ENCODE measurements at places on chromosomes 11 and 22.

GRCh38 chr11:63537293-63538101 lies 889 bp downstream of the PLAAT4 start:
- peak overlapping the region; percentile 83 for H3K4me3 ChIP-seq
- DNase-seq, result peak; percentile 51
- H3K4me1 ChIP-seq, result peaks cover 66% of the 10 kb centered on the region
- no peaks in the 10 kb centered on the region for H3K27me3 ChIP-seq

GRCh38 chr11:130471731-130472433 lies 23.4 kb downstream of the ADAMTS15 start:
- peaks cover 2% of the 10 kb centered on the region for H3K27me3 ChIP-seq
- no peak for DNase-seq
- no peaks in the 10 kb centered on the region for H3K36me3 ChIP-seq

DNA sequence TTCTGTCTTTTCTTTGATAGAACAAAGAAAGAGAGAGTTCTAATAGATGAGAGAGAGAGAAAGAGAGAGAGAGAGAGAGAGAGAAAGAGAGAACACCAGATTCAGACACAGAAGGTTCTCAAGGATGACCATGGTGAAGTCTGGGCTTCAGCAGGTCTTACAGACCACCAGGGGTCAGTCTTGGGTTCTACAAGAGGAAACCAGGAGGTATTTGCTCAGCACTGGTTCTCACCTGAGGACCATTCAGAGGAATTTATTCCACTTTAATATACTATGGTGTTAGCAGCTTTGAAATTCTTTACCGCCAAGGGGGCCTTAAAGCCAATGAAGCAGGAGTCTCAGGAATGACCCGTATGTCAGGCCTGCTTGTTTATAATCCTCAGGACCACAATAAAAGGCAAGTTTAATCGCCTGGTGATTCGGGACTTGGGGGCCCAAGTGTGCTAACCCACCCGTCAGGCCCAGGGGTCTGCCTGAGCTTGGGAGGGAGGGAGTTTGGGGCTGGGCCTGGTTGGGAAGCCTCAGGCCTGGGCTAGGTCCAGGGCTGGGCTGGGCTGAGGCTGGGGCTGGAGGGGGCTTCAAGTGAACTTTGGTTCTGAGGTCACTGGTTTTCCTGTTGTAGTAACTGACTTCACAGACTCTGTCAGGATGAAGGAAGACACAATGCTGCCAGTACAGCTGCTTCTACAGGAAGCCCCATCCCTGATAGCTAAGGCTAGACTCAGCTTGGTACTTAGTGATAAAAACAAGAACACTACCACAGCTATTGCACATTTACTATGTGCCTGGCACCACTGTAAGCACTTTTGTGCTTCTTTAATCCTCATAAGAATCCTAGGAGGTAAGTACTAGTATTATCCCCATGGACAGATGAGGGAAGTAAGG lies 179.2 kb upstream of the ZBED5 start:
- H3K27me3 ChIP-seq, result peaks cover 11% of the 10 kb centered on the region
- H3K4me3 ChIP-seq, result no peak overlapping the region
- DNase-seq, result no peak
- H3K36me3 ChIP-seq, result no peaks in the 10 kb centered on the region

DNA sequence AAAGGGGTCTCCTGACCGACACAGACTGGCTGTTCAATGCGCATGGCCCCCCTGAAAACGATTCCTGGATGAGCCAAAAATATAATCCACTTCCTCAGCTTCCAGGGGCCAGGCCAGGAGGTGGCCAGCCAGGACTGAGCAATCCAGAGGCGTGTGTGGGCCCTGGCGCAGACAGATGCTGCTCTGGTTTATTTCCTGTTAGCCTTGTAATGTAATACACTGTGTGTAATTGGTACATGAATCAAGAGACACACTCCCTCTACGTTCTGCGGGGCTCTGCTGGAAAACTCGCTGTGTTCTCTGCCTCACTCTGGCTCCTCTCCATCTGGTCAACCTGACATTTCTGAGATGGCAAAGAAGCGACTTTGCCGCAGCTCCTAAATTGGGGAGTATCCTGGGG lies 26.3 kb upstream of the ISX start:
- H3K27ac ChIP-seq, result no peak overlapping the region
- H3K36me3 ChIP-seq, result no peaks in the 10 kb centered on the region
- no peak for DNase-seq

DNA sequence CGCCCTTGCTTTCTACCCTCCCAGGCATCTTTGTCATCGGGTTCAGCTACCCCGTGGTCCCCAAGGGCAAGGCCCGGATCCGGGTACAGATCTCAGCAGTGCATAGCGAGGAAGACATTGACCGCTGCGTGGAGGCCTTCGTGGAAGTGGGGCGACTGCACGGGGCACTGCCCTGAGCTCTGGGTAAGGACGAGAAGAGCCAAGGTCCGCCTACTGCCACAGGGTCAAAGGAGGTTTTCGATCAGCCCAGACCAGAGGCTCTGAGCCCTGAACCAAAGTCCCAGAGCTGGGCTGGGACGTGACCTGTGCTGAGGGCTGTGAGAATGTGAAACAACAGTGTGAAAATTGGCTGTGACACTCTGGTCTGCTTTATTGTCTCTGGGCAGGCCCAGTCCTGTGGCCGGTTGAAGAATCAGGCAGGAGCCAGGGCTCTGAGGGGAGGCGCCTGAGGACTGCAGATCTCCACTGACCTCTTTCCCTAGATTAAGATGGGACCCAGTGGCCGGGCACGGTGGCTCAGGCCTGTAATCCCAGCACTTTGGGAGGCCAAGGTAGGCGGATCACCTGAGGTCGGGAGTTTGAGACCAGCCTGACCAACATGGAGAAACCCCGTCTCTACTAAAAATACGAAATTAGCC lies 6.5 kb upstream of the GALR3 start:
- H3K27me3 ChIP-seq, result peaks cover 23% of the 10 kb centered on the region
- H3K27ac ChIP-seq, result no peak overlapping the region
- DNase-seq, result no peak
- H3K36me3 ChIP-seq, result no peaks in the 10 kb centered on the region
- no peak overlapping the region for H3K4me3 ChIP-seq

DNA sequence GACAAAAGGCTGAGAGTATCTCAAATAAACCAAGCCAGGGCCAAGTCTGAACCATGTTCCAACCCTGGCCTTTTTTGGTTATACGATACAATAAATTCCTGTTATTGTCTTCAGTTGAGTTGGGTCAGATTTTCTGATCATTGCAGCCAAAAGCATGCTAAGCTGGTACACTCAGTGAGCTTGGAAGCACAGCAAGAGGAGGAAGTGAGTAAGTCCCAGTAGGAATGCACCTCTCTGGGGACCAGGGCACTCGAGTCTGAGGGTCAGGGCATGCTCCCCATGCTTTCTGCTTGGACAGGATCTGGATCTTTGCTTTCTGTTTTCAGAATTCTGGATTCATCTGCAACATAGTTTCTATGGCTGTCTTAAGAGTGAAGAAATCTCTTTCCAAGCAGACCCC lies 73.1 kb downstream of the TMPRSS5 start:
- DNase-seq, result no peak
- H3K4me1 ChIP-seq, result no peaks in the 10 kb centered on the region
- H3K36me3 ChIP-seq, result no peaks in the 10 kb centered on the region
- no peak overlapping the region for H3K27ac ChIP-seq
- H3K27me3 ChIP-seq, result peaks cover 30% of the 10 kb centered on the region

GRCh38 chr22:27918341-27919221 lies 475 bp downstream of the PITPNB start:
- peak overlapping the region; percentile 99 for H3K27ac ChIP-seq
- H3K27me3 ChIP-seq, result peaks cover 2% of the 10 kb centered on the region
- H3K36me3 ChIP-seq, result peaks cover 44% of the 10 kb centered on the region
- H3K4me1 ChIP-seq, result peaks cover 73% of the 10 kb centered on the region
- peak overlapping the region; percentile 98 for H3K4me3 ChIP-seq

DNA sequence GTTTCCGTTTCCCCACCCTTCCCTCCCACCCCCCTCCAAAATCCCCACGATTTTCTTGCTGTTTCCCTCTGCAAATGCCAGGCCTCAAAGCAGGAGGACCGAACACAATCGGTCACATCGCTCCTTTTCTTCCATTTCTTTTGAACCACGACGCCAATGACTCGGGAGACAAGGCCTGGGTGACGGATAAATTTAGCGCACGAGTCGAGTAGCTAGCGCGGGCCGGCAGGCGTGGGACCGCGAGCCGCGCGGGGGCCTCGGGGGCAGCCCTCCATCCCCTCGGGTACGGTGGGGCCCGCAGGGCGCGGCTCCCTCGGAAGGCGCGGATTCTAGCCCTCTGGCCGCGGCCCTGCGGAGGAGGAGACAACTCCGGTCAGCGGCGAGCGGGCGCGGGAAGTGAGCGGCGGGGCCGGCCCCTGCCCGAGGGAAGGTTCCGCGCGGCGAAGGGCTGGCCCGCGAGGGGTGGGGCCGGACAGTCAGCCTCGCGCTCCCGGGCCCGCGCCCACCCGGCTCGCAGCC lies 414 bp downstream of the JOSD1 start:
- H3K4me1 ChIP-seq, result peaks cover 58% of the 10 kb centered on the region
- no peaks in the 10 kb centered on the region for H3K27me3 ChIP-seq
- peaks cover 35% of the 10 kb centered on the region for H3K36me3 ChIP-seq
- DNase-seq, result no peak
- peak overlapping the region; percentile 99 for H3K27ac ChIP-seq

- H3K27ac ChIP-seq, result no peak overlapping the region
- no peaks in the 10 kb centered on the region for H3K36me3 ChIP-seq
- H3K4me3 ChIP-seq, result no peak overlapping the region
- peaks cover 9% of the 10 kb centered on the region for H3K27me3 ChIP-seq
- no peak for DNase-seq
Measured at GRCh38 chr11:78822931-78823423, 248.3 kb upstream of the NARS2 start.

DNA sequence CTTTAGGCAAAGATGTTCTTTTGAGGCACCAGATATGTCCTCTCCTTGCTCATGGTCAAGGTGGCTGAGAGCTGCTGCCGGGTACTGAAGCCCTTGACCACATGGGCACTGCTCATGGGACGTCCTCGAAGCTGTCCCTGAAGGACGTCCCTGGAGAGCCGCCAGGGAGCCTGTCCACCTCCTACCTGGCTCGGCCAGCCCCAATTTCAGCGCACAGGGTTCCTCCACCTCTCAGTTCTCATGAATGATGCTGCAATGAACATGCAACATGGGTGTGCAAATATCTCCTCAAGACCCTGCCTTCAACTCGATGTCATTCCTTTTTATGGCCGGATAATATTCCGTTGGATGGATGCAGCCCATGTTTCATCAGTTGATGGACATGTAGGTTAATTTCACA lies 24.4 kb upstream of the TOLLIP start:
- H3K4me3 ChIP-seq, result no peak overlapping the region
- no peak overlapping the region for H3K27ac ChIP-seq
- H3K4me1 ChIP-seq, result peaks cover 12% of the 10 kb centered on the region
- peaks cover 16% of the 10 kb centered on the region for H3K27me3 ChIP-seq
- no peak for DNase-seq

GRCh38 chr11:111652184-111652583 lies 49.9 kb downstream of the SIK2 start:
- no peaks in the 10 kb centered on the region for H3K4me1 ChIP-seq
- no peaks in the 10 kb centered on the region for H3K27me3 ChIP-seq
- peaks cover 9% of the 10 kb centered on the region for H3K36me3 ChIP-seq

DNA sequence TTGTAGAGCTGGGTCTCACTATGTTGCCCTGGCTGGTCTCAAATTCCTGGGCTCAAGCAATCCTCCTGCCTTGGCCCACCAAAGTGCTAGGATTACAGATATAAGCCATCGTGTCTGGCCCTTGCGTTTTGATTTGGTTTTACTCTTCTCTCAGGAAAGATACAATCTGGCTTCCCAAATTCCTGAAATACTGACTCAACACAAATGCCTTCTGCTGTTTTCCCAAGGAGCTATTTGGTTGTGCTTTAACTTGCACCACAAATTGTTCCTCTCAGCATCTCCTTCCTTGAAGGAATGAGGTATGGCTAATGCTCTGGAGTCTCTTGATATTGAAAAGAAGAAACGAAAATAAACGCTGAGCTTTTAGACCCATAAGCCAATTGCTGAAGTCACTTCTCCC lies 110.0 kb upstream of the PAX6 start:
- no peak overlapping the region for H3K27ac ChIP-seq
- H3K36me3 ChIP-seq, result no peaks in the 10 kb centered on the region
- peaks cover 17% of the 10 kb centered on the region for H3K27me3 ChIP-seq
- no peak for DNase-seq
- no peaks in the 10 kb centered on the region for H3K4me1 ChIP-seq
- no peak overlapping the region for H3K4me3 ChIP-seq

- no peak for DNase-seq
- H3K27me3 ChIP-seq, result peaks cover 69% of the 10 kb centered on the region
Measured at GRCh38 chr22:19770349-19771220, 10.0 kb downstream of the TBX1 start.

DNA sequence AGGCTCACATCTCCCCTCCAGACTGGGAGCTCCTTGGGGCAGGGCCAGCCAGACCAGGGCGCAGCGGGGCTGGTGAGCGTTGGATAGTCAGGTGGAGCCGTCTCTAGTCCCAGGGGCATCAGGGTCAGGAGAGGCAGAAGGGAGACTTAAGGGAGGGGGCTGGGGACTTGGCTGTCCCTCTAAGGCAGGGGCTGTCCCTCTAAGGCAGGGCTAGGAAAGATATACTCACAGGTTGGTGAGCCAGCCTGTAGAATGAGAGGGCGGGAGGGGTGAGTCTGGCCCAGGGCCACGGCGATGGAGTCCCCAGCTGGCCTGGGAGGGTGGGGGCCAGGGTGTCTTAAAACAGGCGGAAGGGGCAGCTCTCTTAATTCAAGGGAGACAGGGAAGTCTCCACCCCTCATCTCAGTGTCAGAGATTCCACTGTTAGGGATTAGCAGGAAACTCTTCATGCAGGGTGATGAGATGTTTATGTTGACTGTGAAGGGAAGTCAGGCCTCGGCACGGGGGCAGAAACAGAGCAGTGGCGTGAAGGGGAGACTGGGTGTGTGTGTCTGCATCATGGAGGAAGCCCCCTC lies 11.3 kb downstream of the P2RY2 start:
- H3K36me3 ChIP-seq, result no peaks in the 10 kb centered on the region
- H3K27me3 ChIP-seq, result peaks cover under 1% of the 10 kb centered on the region
- H3K4me1 ChIP-seq, result peaks cover 4% of the 10 kb centered on the region
- H3K27ac ChIP-seq, result no peak overlapping the region
- DNase-seq, result no peak

DNA sequence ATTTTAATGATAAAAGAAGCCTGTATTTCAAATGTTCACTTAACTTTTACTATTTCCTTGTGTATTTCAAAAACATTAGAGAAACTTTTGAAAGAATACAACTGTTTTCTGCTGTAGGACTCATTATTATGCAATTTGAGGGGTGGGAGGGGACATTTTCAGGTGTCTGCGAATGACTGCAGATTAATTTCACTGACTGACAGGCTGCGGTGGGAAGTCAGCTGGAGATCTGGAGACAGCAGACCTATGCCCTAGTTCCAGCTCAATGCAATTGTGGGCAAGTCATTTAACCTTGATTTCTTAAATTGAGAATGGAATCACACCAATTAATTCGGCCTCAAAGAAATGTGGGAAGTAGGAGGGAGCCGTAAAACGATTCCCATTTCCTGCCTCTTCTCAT lies 128.7 kb downstream of the ARL14EP start:
- peaks cover 2% of the 10 kb centered on the region for H3K27me3 ChIP-seq
- no peaks in the 10 kb centered on the region for H3K36me3 ChIP-seq
- no peak overlapping the region for H3K4me3 ChIP-seq
- DNase-seq, result no peak

GRCh38 chr11:30435488-30435887 lies 112.6 kb downstream of the ARL14EP start:
- DNase-seq, result no peak
- H3K36me3 ChIP-seq, result no peaks in the 10 kb centered on the region
- no peaks in the 10 kb centered on the region for H3K4me1 ChIP-seq
- no peak overlapping the region for H3K27ac ChIP-seq
- H3K27me3 ChIP-seq, result peaks cover 2% of the 10 kb centered on the region
- H3K4me3 ChIP-seq, result no peak overlapping the region

GRCh38 chr11:64959498-64959897 lies 12.4 kb downstream of the MAJIN start:
- no peak overlapping the region for H3K4me3 ChIP-seq
- no peak overlapping the region for H3K27ac ChIP-seq
